ENCODE measurements at places on chromosomes 16 and 17.

DNA sequence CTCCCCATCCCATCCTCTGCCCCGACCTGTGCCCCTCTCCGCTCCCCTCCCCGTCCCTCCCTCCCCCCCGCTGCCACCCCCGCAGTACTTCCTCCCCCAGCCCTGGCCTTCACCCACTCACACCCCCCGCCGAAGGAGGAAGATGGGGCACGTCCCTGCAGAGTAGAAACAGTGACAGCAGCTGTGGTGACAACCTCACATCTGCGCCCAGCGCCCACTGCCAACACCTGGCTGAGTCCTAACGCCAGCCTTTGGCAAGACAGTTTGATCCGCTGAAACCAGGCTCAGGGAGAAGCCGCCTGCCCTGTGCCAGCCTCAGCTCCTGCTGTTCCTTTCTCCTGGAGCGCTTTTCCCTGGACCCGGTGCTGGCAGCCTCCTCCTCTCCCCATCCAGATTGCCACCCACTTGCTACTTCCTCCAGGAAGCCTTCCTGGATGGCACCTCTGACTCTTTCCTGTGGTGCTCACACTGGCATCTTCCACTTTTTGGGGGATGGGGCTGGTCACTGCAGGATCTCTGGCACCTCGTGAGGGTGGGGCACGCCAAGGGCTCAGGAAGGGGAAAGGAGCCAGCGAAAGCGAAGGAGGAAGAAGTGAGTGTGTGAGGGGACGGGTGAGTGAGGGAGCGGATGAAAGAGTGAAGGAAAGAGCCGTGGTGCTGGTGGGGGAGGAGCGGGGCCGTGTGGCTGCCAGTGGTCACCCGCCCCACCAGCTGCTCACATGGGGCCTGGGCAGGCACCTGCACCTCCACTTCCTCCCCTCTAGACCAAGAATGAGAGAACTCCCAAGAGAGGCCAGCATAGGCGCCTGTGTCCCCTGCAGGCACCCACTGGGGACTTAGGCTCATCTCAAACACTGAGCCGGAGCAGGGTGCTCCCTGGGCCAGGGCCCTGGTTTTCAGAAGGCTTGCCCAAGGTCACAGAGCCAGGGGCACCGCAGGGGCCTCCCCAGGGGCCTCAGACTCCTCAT, 27.0 kb downstream of the ZFPM1 start:
- no peak for DNase-seq

GRCh38 chr16:1102333-1102700, 6.3 kb upstream of the C1QTNF8 start:
- DNase-seq: no peak

DNA sequence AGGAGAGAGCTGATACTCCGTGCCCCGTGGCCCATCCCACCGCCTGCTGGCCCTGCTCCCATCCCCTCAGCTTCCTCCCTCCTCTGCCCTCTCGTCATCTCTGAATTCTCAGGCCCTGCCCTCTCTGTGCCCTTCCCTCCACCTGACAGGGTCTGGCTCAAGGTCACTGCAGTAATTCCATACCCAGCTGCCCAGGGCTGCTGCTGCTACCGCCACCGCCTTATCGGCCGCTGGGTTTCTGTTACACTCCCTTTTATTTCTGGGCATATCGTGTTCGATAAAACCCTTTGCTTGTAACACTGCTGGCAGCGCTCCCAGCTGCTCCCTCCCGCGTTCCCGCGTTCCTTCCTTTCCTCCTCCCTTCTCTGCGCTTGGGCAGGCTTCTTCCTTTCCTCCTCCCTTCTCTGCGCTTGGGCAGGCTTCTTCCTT, 1.2 kb downstream of the EPN3 start:
- DNase-seq: peak; percentile 58

GRCh38 chr17:57375770-57376225, 119.5 kb downstream of the MSI2 start:
- DNase-seq: no peak

- no peak for DNase-seq
Observed at GRCh38 chr17:46836500-46836899, 14.9 kb upstream of the WNT9B start.

GRCh38 chr16:20683812-20684211, 13.7 kb downstream of the ACSM1 start:
- DNase-seq: no peak

DNA sequence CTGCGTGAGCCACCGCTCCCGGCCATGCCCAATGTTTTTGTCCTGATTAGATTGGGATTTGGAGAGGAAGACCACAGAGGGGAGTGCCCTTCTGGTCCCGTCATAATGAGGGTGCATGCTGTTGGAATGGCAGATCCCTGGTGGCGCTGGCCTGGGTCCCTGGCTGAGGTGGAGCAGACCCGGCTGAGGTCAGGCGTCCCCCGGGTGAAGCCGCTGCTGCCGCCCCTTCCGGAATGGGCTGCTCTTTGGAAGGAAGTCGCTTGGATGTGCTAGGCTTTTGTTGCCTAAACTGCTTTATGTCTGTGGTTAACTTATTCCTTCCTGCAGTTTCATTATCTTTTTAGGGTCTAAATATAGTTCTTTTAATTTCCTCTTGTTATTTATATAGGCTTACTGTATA, 120.3 kb upstream of the CHMP6 start:
- DNase-seq: no peak

GRCh38 chr16:27332105-27332504, 18.3 kb downstream of the IL4R start:
- DNase-seq: no peak

DNA sequence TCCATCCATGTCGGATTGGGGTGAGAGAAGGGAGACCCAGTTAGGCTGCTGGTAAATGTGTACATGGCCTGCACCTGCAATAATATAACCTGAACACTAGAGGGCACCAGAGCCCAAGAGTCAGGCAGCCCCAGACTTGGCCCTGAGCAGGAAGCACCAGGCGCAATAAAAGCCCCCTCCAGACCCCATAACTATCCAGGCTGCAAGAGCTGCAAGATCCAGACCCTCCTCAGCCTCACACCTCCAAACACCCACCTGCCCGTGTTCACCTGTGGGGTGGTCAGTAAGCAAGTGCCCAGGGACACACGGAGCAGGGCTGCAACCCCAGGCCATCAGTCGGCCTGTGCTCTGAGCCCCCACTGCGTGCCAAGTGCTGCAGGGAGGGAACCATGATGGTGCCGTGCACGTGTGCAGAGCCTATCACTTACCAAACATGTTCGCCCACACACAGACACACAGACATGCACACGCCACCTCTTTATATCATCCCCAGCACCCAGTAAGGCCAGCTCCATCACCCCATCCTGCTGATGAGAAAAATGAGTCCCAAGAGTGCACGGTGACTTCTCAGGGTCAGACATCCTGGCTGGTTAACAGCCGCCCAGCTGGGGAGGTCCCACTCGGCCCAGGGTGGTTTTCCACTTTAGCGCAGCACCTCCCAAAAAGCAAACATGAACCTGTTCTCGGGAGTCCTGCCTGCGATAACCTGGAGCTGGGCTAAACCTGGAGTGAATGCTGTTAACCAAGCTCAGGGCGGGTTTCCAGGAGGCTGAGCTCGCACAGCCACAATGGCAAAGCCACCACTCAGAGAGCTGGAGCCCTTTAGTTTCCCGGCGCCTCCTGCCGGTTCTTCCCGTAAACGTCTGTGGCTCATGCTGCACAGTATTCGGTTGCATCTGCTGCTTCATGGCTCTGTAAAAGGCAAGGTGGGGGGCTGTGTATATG, 439.8 kb downstream of the SOX9 start:
- peak; percentile 43 for DNase-seq

GRCh38 chr17:11744696-11745095, 146.4 kb downstream of the DNAH9 start:
- DNase-seq: no peak

DNA sequence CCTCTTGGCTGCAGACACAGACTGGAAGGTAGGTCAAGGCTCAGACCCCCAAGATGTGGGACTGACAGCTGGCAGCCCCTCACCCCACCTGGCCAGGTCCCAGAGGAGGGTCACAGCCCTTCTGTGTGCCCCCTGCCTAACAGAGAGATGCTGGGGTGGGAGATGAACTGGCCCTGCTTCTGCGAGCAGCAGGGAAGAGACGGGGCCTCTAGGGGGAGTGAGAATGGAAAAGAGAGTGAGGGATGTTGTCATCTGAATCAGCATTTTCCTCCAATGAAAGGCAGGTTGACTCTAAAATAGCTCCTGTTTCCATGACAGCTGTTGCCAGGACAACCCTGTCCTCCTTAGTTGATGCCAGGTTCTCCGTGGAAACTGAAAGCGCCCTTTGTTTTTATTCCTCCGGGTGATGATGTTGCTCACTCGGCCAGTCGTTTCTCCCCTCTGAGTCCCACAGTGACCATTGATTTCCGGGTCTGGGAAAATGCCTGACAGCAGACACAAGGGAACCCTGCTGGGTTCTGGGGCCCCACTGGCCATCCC, 4.9 kb upstream of the NDRG4 start:
- DNase-seq: peak; percentile 94

- no peak for DNase-seq
Observed at GRCh38 chr16:87647431-87648185, 45.3 kb downstream of the JPH3 start.

DNA sequence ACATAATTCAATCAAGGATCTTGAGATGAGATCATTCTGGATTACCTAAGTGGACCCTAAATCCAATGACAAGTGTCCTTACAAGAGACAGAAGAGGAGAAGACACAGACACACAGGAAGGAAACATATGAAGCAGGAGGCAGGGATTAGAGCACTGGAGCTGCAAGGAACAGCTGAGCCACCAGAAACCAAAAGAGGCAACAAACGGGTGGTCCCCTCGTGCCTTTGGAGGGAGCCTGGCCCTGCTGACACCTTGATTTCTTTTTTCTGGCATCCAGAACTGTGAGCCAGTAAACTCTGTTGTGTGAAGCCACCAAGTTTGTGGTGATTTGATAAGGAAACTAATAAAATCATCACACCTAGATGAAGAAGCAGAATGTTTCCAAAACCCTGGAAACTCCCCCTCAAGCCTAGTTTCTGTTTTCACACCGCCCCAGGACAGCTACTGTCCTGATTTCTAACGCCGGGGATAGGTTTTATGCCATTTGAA, 115.2 kb downstream of the PITPNC1 start:
- DNase-seq: no peak

- no peak for DNase-seq
Observed at GRCh38 chr17:82489851-82490511, 29.6 kb upstream of the FOXK2 start.

DNA sequence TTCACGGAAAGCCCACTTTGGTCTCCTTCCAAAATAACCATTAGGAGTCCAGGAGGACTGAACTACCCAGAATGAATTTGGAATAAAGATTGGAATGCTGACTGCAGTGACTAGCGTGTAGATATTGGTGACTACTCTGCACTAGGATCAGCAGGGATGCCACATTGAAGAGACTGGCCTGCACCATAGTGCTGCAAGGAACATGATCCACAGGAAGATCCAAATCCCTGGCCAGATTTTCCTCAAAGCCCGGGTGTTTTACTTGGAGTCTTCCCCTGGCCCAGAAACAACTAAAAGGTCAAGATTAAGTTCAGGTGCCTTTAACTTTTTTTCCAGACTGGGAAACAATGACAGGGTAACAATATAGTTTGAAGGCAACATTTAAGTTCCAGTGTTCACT, 870.4 kb downstream of the CDH8 start:
- DNase-seq: no peak

- no peak for DNase-seq
Observed at GRCh38 chr16:66229651-66230050, 136.8 kb upstream of the CDH5 start.

DNA sequence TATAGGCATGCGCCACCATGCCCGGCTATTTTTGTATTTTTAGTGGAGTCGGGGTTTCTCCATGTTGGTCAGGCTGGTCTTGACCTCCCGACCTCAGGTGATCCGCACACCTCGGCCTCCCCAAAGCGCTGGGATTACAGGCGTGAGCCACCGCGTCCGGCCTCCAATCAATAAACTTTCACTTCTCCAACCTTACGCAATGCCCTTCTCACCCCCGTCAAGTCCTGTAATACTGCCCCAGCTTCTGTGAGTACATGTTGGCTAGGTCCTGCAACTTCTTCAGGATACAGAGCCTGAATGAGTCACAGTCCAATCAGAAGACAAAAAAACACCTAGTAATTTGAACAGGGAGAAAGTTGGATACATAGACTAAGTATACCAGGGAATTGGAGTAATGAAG, 47.1 kb upstream of the PHOSPHO1 start:
- no peak for DNase-seq

- DNase-seq: no peak
Observed at GRCh38 chr17:9862949-9863348, 37.2 kb downstream of the GLP2R start.

- peak; percentile 16 for DNase-seq
Observed at GRCh38 chr16:17162560-17162959, 308.2 kb downstream of the XYLT1 start.

- DNase-seq: no peak
Observed at GRCh38 chr17:3029213-3029913, 34.0 kb downstream of the OR1D5 start.

DNA sequence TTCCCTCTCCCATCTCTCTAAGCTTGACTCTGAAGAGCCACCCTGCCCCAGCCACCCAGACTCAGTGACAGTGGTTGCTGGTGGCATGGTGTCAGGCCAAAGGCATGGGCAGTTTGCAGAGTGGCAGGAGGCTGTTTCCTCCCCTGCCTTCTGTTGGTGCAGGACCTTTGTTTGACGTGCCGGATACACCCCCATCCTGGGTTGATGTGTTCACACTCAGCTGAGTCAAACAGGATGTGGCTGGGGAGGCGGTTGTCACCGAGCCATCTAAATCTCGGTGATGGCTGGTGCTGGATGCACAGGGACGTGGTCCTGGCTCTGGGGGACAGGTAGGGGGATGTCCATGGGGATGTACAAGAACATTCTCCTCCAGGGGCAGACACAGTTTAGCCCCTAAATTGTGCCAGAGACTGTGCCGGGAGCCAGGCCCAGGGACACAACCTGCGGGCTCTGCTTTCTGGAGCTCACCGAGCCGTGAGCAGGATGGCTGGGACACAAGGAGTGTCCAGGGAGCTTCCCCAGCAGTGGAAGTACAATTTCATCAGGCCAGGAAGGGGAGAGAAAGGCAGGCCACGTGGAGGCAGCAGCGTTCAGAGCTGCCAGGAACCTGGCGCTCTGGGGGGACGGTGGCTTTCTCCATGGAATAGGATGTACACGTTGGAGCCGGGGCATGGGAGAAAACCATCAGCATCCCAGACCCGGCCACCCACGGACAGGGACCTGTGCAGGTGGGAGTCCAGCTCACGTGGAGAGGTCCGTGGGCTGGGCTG, 264.2 kb downstream of the SEC14L1 start:
- DNase-seq: peak; percentile 76

DNA sequence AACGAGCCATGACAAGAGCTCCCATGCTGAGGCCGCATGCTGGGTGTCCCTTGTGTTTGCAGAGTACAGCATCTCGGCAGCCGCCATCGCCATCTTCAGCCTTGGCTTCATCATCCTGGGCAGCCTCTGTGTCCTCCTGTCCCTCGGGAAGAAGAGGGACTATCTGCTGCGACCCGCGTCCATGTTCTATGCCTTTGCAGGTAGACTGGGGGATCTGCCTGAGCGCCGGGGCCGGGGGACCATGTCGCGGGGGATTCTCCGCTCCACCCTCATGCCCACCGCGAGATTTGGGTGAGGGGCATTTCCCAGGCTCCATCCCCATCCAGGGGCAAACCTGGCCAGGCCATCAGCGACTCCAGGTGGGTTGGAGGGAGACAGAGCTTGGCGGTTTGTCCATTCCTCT, 10.7 kb downstream of the CACNG1 start:
- no peak for DNase-seq

Data from fibroblast of upper back skin (primary cell).